ENCODE measurements at places on chromosomes 7 and 10. TPM values are rescaled to one million over a fixed set of nuclear protein-coding genes. Genes with fewer than 3 reads are reported as not detected.
A peak's percentile ranks its signal among the peaks of the same experiment; 100 is the strongest.

DNA sequence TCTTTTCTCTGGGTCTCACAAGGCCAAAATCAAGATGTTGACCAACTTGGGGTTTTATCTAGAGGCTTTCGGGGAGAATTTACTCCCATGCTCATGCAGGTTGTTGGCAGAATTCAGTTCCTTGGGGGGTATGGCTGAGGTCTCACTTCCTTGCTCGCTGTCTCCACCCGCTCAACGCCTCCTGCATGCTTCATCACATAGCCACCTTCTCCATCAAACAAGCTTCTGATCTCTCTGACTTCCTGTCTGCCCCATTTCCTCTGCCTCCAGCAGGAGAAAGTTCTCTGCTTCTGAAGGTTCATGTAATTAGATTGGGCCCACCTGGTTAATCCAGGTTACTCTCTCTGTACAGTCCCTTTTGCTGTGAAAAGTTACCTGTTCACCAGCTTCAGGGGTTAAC lies 179.1 kb upstream of the FZD1 start:
- no peak for DNase-seq

DNA sequence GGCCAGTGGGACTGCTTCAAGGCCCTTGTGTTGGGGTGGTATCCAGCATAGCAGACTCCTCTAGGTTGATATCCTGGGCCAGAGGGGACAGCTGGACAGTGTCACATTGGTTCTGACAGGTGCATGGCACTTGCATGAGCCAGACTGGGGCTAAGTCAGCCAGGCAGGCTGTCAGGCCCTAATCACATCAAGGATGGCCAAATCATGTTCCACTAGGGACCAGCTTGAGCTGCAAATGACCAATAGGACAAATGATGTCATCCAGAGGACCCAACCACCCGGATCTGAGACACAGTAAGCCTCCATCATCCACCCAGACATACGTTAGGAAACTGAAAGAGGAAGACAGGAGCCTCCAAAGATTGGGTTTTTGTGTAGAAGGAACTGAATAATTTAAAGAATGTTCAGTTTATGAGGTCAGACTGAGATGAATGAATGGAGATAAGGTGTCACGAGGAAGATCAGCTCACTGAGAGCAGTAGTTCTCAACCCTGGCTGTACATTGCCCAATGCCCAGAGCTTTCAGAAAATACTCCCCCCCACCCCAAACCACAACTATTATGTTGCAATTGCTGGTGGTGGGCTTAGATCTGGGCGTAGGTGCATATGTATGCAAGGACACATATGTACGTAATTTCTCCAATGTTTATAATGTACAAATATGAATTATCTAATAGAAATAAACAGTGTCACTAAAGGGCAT lies 75.2 kb upstream of the INHBA start:
- DNase-seq, result no peak

DNA sequence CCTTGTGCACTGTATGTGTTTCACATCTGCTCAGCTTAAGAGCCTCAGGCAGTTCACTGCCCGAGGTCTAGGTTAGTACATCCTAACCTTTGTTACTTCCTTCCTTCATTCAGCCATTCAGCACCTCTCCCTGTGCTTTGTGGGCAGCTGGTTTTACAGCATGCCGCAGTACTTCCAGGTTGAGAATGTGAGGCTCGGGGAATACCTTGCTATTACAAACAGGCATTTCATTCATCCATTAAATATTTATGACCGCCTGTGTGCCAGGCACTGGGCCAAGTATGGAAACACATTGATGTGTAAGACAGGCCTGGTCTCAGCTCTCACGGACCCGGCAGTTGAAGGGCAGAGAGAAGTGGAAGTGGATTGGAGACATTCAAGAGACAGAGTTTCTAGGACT lies 82.4 kb downstream of the SHH start:
- DNase-seq, result peak; percentile 59

DNA sequence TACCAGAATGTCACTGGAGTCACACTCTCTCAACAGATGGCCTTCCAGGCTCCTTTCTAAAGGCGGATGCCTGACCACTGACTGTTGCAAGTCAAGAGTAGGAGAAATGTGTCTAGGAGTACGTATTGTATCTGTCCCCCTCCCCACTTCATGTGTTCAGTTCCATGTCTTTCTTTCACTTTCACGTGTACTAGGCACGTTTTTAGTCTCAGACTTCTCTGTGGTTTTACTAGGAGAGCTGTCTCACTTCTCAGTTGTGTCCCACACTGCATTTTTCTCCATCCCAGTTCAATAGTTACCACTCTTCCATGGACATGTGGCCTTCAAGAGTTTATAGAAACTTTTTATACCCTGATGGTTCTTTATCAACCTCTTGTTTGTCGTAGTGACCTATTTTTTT lies 893.0 kb downstream of the NRG3 start:
- no peak for DNase-seq

DNA sequence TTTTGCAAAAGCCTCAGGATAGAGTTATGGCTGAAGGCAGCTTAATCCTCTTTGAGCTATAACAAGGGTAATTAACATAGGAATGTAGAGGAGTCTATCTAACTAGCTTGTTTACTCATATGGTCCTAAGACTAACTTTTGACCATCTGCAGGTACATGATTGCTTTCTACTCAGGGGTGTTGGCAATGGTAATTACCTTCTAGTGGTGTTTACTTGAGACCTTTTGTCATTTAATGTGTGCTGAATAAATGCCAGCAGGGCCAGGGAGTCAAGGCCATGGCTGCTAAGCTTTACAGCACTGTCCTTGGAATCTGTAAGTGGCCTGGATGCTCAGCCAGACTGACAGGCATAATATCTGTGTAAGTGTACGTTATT lies 1325.0 kb downstream of the XPNPEP1 start:
- no peak for DNase-seq

DNA sequence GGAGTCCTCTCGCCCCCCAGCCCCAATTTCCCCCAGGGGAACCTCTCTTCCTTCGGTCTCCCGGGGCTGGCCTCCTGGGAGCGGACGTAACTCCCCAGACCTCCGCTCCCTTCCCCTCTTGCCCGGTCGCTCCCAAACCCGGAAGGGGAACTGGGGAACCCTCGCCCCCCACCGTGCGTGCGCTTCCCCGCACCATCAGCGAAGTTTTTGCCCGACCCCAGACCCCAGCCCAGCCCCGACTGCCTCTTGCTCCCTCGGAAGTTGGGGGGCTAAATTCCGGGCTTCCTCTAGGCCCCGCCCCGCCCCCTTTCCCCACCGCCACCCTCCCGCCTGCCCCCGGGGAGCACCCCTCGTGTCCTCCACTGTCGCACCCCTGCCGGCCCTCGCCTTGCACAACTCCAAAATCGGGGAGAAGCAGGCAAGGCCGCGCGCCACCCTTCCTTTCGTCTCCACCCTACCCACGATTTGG lies 436 bp downstream of the GNB2 start:
- peak; percentile 56 for DNase-seq

DNA sequence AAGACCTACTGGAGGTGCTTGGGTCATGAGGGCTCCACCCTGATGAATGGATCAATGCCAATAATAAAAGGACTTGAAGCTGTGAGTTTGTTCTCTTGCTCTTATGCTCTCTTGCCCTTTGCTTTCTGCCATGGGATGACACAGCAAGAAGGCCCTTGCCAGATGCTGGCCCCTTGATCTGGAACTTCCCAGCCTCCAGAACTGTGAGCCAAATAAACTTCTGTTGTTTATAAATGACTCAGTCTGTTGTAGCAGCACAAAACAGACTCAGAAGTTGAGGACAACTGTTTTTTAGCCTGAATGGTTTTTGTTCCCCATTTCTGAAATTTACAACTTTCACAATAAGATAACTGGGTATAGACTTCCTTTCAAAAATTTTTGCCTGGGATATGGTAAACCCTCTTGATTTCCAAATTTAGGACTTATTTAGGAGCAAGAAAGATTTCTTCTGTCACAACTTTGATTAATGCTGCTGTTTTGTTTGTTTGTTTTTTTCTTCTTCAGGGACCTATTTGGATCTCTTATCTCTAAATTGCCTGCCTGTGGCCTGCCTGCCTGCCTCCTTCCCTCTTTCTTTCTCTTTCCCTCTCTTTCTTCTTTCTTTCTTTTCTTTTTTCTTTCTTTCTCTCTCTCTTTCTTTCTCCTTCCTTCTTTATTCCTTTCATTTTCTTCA lies 12.1 kb downstream of the ENTPD1 start:
- no peak for DNase-seq

- no peak for DNase-seq
Measured at GRCh38 chr10:18437486-18437885, 213.9 kb downstream of the NSUN6 start.

DNA sequence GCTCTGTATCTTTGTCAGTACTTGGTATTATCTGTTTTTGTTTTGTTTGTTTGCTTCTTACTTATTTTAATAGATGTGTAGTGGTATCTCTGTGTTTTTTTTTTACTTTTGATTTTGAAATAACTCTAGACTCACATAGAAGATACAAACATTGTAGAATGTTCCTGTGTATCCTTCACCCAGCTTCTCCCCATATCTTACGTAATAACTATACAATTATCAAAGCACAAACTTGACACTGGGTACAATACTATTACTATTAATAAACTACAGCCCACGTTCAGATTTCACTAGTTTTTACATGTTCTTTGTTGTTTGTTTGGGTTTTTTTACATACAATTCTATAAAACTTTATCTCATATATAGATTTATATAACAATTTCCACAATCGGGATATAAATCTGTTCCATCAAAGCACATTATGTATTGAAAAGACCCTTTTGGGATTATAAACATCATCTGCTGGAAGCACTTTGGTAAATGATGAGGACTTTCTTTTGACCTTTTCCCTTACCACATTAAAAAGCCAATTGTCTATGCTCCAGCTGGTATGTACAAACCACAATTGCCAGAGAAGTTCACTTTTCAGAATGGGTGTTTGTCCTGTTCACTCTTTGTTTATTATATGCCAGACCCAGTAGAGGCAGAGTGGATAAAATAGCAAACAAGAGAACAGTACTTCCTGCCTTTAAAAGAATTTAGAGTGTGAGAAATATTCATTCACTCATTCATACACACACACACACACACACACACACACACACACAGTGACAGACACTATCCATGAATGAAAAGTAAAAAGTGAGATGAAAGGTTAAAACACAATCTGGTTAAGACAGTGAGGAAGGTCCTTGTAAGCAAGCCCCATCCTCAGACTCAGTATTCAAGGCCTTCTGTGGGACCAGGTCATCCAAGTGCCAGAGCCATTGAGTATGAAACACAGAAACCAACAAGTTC lies 113.0 kb downstream of the SGMS1 start:
- DNase-seq, result no peak

GRCh38 chr7:37429435-37429791 lies 19.3 kb downstream of the ELMO1 start:
- no peak for DNase-seq

DNA sequence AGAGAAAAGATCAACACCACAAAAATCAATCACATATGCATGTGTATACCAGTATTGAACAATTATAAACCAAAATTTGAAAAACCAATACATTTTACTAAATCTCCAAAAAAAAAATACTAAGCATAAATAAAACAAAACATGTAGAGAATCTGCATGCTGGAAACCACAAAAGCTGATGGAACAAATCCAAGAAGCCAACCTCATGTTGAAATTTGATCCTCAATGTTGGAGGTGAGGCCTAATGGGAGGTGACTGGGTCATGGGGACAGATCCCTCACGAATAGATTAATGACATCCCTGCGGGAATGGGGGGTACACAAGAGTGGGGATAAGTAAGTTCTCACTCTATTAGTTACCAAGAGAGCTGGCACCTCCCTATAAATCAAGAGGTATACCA lies 82.5 kb downstream of the OAT start:
- DNase-seq, result no peak

- no peak for DNase-seq
Measured at GRCh38 chr7:67940400-67940799, 943.8 kb downstream of the TYW1 start.

DNA sequence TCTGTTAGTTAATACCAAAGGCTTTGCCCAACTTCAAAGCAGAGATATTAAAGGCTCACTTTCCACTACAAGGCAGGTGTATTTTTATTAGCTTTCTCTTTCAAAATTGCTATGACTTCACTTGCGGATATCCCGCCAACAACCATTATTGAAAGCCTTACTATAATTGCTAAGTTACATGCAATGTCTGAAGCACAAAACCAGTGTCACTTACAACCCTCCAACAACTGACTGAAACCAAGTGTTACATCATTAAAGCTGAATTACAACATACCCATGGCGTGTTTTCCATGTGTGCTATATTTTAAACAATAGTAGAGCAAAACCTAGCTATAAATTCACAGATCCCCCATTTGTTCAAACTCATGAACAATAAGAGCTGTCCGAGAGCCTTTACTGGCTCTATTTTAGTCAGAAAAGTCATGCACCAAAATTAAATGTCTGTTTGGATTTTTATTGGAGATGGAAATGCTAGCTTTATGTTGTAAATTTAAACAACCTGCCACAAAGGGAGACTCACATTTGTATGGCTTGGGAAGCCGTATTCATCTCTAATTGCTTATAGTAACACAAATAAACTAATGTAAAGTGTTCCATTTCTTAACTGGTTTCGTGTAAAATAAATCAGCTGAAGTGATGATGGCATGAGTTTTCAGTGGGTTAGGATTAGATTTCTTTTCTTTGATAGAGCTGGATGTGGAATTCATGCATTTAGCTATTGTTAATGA lies 227.1 kb downstream of the AGMO start:
- no peak for DNase-seq

DNA sequence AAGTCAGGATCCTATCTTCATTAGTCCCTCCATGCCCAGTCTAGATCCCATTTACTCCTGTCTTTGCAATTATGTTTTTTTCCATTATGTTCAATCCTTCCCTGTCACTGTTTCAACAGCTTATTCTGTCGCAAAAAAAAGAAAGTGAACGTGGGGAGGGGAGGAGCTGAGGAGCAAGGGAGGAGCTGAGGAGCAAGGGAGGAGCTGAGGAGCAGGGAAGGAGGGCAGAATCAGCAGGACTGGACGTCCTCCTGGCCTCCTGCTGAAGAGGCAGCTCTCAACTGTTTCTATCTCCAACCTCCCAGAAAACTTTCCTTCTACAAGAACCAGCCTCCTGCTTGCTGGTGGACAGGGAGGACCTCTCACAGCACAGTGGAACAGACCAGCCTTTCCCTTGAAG lies 26.0 kb downstream of the LARP4B start:
- DNase-seq, result no peak

OR13A1 gene
- not detected for total RNA-seq

FAM25A gene
- total RNA-seq, result not detected

SPDYE16 gene
- not detected for total RNA-seq

CEP41 gene
- total RNA-seq, result 6.5 TPM

ST8SIA6 gene
- total RNA-seq, result 1.1 TPM

LDB3 gene
- 0.31 TPM for total RNA-seq

SMO gene
- total RNA-seq, result 3.6 TPM

PNLIPRP3 gene
- 0.14 TPM for total RNA-seq

EBF3 gene
- total RNA-seq, result 0.40 TPM

PTEN gene
- 101 TPM for total RNA-seq

RAMP3 gene
- 8.8 TPM for total RNA-seq

UTF1 gene
- not detected for total RNA-seq

ARHGEF5 gene
- total RNA-seq, result 73.8 TPM

GDF10 gene
- 0.12 TPM for total RNA-seq

NEUROG3 gene
- 2.4 TPM for total RNA-seq

ELOVL3 gene
- not detected for total RNA-seq

PITX3 gene
- not detected for total RNA-seq

VAX1 gene
- not detected for total RNA-seq
